ENCODE measurements at places on chromosomes 3 and 15.

DNA sequence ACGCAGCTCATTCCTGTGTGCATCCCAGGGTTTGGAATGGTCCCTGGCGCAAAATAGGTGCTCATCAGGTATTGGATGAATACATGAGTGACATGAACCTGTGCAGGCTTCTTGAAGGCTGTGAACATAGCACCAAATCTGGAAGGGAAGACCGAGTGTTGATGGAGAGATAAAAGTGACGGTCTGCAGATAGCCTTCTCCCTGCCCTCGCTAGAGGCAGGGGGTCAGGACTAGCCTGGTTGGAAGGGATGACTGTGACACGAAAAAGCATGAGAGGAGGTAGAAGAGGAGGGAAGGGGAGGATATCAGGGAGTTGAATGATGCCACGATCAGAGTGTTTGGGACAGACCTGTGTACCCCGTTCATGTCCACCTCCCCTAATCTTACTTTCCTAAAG lies 267.1 kb downstream of the XXYLT1 start:
- DNase-seq = no peak

- DNase-seq = no peak
Measured at GRCh38 chr3:36679384-36680200, 84.8 kb downstream of the DCLK3 start.

DNA sequence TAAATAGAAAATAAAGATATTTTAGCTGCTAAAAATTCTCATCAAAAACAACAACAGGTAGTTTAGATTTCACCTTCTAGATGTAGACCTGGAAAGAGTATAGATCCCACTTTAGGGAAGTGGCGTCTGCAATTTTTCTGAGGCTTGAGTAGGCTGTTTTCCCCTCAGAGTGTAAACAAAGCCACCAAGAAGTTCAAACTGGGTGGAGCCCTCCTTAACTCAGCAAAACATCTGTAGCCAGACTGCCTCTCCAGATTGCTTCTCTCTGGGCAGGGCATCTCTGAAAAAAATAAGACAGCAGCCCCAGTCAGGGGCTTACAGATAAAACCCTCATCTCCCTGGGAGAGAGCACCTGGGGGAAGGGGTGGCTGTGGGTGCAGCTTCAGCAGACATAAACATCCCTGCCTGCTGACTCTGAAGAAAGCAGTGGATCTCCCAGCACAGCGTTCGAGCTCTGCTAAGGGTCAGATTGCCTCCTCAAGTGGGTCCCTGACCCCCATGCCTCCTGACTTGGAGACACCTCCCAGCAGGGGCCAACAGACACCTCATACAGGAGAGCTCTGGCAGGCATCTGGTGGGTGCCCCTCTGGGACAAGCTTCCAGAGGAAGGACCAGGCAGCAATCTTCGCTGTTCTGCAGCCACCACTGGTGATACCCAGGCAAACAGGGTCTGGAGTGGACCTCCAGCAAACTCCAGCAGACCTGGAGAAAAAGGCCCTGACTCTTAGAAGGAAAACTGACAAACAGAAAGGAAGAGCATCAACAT lies 259.6 kb downstream of the STXBP5L start:
- DNase-seq = no peak

GRCh38 chr3:54917862-54918261 lies 10.0 kb downstream of the LRTM1 start:
- DNase-seq = no peak

GRCh38 chr3:175184392-175184791 lies 325.3 kb downstream of the NAALADL2 start:
- no peak for DNase-seq

GRCh38 chr15:55715355-55716076 lies 27.4 kb downstream of the PRTG start:
- no peak for DNase-seq

- DNase-seq = no peak
Measured at GRCh38 chr15:80618685-80619400, 76.3 kb upstream of the ABHD17C start.

DNA sequence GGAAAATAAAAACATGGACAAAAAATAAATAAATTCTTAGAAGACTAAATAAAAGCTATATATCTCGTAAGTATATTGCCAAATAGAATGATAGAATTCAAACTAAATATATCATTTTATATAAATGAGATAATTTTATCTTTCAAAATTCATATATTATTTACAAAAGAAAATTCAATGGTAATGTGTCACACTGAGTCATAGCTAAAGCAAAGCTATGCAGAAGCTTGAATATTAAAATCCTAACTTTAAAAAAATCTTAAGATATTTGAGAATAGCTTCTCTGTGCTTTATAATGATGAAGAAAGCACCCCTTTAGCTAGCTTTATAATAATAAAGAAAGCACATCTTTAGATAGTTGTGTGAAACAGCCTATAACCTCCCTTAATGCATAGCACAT lies 1010.8 kb downstream of the OTOL1 start:
- DNase-seq = no peak

DNA sequence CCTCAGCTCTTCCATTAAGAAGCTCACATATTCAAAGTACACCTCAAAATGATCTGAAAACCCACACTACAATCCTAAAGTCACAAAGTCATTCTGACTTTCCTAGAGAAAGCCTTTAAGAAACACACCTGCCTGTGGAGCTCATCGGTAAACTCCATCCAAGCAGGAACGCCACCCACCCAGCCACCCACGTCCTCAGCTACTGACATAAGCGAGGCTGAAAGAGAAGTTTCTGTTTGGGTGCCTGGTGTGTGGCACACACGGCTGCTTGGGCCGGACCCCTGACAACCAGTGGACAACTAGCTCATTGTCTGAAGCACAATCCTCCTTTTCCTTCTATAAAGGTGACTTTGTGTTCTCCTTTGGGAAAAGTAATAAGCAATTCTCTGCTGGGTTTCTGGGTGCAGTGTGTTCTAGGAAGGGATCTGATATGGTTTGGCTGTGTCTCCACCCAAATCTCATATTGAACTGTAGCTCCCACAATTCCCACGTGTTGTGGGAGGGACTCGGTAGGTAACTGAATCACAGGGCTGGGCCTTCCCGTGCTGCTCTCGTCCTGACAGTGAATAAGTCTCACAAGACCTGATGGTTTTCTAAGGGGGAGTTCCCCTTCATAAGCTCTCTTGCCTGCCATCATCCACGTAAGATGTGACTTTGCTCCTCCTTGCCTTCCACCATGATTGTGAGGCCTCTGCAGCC lies 26.1 kb downstream of the FAM174B start:
- DNase-seq = no peak

DNA sequence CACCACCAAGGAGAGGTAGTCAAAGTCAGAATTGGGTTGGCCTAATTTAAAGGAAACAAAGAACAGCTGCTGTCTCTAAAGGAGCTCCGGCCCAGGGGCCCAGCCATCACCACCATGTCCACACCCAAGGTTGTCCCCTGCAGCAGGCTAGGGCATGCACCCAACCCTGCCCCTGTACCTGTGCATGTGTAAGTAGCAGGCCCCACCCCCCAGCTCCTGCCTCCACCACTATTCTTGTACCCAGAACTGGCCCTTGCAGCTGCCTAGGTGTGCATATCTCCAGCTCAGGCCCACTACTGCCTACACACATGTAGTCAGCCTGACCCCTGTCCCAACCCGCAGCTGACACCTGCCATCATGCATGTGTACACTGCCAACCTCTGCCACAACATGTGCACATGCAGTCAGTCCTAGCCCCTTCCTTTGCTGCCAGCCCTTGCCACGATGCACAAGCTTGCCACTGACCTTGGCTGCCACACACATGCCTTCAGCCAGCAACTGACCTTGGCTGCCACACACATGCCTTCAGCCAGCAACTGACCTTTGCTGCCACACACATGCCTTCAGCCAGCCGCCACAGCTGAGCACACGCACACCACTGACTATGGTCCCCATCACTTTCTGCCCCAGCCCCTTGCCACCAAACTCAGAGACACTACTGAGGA lies 39.7 kb downstream of the FGF12 start:
- no peak for DNase-seq

DNA sequence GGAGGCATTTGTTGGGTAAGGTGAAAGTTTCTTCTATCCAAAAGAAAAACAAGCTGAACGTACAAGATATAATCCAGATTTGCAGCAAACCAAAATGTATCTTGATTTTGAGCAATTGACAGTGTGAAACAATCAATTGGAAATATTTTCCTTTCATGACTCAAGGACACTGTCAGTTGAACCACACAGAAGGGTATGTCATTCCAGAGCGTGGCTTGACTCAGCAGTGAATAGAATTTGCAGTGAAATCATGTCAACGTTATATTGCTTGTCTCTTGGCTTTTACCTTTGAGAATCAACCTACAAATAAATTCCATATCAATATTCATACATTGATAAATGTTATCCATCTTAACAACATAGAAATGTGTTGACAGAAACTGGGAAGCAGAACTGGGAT lies 78.2 kb downstream of the TM2D3 start:
- no peak for DNase-seq

- no peak for DNase-seq
Measured at GRCh38 chr15:34812369-34812768, 17.0 kb upstream of the ACTC1 start.

DNA sequence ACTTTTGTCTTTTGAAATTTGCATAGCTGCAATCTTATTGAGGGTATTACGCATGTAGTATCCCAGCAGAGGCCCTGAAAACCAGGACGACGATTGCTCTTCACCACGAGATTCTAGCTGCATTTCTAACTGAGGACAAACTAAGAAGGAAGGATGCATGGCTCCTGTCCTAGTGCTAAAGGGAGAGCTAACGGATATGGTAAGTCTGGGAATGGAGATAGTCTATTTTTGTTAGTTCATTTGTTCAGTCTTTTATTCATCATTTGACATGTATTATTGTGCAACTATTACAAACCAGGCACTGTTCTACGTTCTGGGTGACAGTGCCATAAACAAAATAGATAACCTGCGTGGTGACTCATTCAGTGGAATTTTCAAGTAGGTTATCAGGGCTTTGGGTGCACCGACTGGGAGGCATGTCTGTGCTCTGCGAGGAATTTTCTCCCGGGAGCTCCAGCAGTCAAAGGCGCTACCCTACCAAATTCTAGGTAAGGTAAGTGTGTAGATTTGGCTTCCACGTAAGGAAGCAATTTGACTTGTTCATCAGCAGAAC lies 51.9 kb upstream of the ETV5 start:
- no peak for DNase-seq

GRCh38 chr3:112776836-112777235 lies 69.8 kb downstream of the CD200R1L start:
- DNase-seq = no peak

- no peak for DNase-seq
Measured at GRCh38 chr3:123621850-123622189, 37.0 kb upstream of the HACD2 start.

- DNase-seq = no peak
Measured at GRCh38 chr3:162134571-162134970, 638.0 kb downstream of the OTOL1 start.

- DNase-seq = no peak
Measured at GRCh38 chr15:62858343-62858742, 184.2 kb upstream of the TPM1 start.

DNA sequence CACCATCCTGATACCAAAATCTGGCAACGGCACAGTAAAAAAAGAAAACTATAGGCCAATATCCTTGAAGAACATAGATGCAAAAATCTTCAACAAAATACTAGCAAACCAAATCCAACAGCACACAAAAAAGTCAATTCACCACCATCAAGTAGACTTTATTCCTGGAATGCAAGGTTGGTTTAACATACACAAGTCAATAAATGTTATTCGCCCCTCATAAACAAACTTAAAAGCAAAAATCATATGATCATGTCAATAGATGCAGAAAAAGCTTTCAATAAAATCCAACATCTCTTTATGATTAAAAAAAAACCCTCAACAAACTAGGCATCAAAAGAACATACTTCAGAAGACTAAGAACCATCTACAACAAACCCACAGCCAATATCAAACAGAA lies 252.9 kb downstream of the UACA start:
- DNase-seq = no peak

GRCh38 chr3:38117163-38117716 lies 19.7 kb downstream of the ACAA1 start:
- no peak for DNase-seq

DNA sequence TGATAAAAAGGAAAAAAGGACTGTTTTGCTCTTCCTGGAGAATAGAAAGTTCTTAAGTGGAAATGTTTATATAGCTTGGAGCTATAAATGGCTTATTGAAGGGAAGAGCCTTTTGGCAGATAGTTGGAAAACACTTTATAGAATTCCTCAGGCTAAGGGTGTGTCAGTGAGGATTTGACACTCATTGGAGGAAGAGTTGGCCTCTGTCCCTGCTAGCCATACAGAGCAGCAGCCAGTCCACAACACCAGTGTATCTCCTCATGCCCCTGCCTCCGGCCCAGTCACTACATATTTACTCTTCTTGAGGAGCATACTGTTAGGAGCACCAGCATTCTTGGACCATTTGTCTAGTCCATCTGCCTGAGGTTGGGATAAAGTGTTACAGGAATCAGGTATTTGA lies 36.2 kb downstream of the KLHL18 start:
- DNase-seq = no peak

- DNase-seq = no peak
Measured at GRCh38 chr3:152375546-152375945, 106.8 kb downstream of the MBNL1 start.

DNA sequence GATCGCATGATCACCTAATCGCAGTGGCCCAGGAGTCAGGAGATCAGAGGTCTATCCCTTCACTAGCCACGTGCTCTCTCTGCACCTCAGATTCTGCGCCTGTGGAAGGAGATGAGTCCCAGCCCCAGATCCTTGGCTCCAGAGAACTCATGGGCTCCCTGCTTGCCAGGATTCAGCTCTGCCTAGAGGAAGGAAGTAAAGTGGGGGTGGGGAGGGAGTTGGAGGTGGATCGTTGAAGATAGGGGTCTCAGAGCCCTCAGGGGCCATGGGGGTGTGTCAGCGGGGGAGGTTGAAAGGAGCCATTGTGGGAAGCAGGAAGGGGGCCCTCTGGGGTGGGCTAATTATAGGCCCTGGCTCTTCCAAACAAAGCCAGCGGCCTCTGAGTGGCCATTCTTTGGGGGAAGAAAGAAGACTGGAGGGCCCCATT lies 11.3 kb upstream of the STRA6 start:
- no peak for DNase-seq

GRCh38 chr3:160755776-160756304 lies at the start of gene PPM1L:
PPM1L (plus strand) TSS chr3:160756231.
- no peak for DNase-seq

- DNase-seq = no peak
Measured at GRCh38 chr3:11944052-11944673, 60.0 kb upstream of the SYN2 start.

DNA sequence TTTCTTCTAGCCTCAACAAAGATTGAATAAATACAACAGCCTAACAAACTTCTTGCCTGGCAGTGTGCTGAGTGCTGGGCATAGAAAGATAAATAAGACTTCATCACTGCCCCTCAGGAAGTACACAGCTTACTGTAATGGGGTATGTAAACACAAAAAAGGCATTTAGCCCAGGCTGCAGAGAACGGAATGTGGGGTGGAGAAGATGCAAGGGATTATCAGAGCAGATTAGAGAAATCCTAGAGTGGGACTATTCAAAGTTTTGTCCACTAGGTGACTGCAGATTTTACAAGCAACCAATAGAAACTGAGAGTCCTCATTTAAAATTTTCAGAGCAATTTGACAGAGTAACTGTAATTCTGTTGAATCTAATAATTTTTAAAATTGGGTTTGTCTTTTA lies 35.4 kb upstream of the TSC22D2 start:
- no peak for DNase-seq

All from cortex of kidney (tissue), 1 donor.